ENCODE measurements at places on chromosomes 11 and 22.
A peak's percentile ranks its signal among the peaks of the same experiment; 100 is the strongest.

DNA sequence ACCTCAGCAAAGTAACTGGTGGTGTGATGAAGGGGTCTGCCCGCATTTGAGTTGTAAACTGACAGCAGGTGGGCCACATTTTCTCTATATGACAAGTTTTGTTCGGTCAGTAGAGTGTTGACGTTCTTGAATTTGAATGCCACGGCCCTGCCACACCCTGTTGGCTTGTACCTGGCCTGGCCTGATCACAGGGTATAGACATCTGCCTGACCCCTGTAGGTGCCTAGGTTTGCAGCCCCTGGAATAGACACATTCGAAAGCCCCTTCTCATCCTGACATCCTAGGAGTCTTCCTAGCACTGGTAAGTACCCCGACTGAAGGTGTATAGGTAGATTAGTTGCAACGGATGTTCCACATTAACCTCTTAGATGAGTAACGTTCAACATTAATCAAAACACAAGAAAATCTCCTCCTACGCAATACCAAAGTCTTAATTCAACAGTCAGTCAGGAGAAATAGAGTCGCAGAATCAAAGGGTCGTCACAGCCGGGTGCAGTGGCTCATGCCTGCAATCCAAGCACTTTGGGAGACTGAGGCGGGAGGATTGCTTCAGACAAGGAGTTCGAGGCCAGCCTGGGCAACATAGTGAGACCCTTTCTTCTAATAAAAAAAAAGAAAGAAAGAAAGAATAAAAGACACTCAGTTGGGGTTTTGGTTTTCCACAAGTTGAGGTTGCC is 43.6 kb upstream of the CD5 start:
- DNase-seq = no peak

DNA sequence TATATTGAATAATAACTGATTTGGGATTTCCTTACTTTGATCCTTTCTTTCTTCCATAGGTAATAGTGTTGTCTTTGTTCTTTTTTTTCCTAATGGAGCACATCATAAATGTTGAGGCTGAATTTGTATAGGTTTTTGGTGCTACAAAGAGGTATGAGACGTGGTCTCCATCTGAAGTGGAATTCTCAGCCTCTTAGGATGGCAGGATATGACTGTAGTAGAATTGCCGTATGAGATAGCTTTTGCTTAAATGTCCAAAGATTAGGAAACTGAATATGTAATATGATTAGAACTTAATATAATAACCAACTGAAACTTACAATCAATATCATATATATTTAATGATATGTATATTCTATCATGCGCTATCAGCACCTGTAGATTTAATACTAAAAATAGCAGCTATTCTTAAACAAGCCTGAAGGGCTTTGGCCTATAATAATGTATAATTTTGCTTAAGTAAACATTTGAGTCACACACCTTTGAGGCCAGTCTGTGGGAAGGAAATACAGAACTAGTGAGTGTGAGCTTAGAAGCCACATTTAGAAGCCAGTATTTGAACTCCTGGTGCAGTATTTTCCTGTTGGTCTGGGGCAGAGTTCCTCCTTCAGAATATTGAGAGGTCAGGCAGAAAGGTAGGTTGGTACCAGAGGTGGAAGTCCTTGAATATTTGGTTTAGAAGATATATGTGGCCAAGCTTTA is 62.6 kb downstream of the SWAP70 start:
- no peak for DNase-seq

GRCh38 chr11:13046637-13047570 is 37.8 kb downstream of the RASSF10 start:
- DNase-seq = no peak

GRCh38 chr22:34812631-34813030 is 253.3 kb upstream of the ISX start:
- peak; percentile 17 for DNase-seq

GRCh38 chr11:57307666-57308270 is 17.0 kb downstream of the TNKS1BP1 start:
- DNase-seq = no peak

GRCh38 chr22:48498526-48499331 is 1328.9 kb downstream of the BRD1 start:
- no peak for DNase-seq

GRCh38 chr11:16356057-16356760 is at the start of gene SOX6:
SOX6 (minus strand) TSS chr11:16356546; CDS start chr11:16341248, 15,298 bp downstream.
- no peak for DNase-seq

GRCh38 chr22:41915035-41915785 is at the start of gene SHISA8:
SHISA8 (minus strand) TSS chr22:41915074; CDS start chr22:41914667, 407 bp downstream.
- no peak for DNase-seq

DNA sequence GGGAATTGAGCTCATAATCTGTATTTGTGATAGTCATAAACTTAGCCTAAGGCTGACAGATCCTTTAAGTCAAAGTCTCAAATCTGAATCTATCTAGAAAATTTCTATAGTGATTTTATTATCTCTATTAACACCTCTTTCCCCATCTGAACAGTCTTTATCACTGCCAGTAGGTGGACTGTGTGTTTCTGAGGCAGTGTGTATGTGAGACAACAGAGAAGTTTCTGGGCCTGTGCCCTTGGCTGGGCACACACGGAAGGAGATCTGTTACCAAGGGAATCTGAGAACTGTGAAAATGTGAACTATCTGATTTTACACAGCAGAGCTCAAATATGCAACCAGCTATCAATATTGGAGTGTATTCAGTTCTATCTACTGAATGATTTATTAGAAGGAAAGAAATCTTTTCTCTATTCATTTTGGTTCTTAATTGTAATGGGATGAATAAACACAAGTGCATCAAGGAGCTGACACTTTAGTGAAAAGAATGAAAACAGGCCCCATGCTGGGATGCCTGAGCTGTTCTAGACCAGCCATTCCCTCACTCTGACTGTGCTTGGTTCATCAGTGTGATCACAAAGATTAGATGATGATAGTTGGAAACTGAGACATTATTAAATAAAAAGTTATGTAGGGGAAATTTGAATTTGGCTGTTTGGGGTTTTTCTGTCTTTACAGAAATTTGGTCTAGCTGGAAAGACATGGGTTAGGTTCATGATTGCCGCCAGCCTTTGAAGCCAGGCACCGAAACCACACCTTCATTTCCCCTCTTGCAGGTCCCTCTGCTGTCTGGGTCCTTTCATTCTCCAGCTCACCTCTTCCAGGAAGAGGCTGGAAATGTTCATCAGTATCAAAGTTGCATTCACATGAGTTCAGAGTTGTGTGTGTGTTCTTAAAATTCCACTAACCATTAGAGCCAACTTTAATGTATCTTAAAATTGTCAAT is 68.1 kb downstream of the LIF start:
- no peak for DNase-seq

GRCh38 chr11:36041988-36042611 is 98.2 kb downstream of the LDLRAD3 start:
- no peak for DNase-seq

GRCh38 chr11:11171854-11172253 is 181.2 kb downstream of the CSNK2A3 start:
- no peak for DNase-seq

DNA sequence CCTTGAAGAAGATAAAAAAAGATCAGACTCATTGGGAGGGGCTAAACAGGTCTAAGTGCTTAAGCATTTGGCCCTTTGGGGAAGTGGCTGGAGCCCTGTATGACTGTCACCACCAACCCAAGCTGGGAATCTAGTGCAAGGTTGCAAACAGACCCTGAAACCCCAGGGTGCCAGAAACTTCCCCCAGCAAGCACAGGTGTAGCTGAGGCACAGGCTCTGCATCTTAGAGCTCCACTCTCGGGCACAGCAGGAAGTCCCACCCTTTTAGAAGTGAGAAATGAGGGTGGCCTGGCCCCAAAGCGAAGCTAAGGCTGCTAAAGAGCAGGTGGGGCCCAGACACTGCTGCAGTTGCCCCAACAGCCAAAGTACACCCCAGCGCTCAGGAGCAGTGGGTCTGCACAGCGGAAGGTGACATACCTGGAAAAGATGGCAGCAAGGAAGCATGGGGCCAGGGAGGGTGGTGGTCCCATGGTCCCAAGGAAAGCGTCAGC is 5.8 kb upstream of the KDM2A start:
- DNase-seq = no peak

- DNase-seq = no peak
Measured at GRCh38 chr11:36380296-36381014, 84.4 kb downstream of the PRR5L start.

GRCh38 chr11:74634537-74634936 is 42.2 kb downstream of the POLD3 start:
- DNase-seq = no peak

DNA sequence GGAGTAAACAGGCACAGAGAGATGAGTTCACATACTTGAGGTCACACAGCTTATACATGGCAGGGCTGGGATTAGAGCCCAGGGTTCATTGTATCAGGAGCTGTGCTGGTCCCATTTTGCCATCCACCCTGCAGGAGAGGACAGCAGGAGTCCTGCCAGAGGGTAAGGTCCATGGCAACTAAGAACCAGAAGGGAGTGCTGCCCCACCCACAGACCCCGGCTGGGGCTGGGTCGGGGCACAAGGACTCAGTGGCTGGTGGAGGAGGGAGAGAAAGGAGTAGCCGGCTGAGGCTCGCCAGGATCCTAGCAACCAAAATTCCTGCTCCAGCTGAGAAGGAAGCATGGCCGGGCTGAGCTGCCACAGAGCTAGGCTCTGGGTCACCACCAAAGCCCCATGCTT is 25.9 kb upstream of the TP53I11 start:
- no peak for DNase-seq

DNA sequence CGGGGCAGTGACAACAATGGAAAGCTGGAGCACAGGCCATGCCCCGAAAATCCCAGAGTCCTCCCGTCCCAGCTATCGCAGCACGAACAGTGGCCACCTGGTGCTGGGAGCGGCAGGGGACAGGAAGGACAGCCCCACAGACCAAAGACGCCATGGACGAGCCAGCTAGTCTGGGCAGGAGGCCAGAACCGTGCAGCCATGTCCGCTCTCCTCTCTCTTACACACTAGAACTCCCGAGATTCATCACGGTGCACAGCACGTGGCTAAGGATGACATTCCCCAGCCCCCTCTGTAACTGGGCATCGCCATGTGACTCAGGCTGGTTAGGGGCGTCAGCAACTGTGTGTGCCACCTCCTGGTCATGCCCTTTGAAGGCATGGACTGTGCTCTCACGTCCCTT is 4.6 kb downstream of the CDPF1 start:
- DNase-seq = no peak

DNA sequence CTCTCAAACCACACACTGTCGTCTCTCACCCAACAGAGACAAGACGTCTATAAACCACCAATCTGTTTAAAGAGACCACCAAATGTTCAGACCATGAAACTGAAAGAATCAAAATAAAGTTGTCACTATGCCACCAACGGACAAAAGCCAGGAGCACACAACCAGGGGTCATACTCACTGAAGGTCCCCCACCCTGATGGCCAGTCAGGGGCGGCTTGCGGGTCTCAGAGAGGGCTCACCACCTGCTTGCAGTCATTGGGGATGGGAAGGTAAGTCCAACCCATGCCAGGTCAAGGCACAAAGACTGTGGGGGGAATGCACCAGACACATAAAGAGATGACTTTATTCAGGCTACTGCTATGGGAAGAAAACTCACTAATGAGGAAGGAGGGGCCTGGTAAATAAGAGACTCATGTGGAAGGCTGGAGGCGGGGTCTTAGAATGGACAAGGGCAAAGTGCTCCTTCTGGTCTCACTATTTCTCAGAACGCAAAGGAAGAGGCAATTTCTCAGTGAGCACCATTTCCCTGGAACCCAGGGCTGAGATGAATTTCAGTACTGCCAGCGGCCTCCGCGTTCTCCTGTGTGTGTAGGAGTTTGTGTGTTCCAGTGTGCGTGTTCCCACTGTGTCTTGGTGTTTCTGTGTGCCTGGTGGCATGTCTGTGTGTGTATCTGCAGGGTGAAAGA is 17.3 kb downstream of the SCARF2 start:
- no peak for DNase-seq

DNA sequence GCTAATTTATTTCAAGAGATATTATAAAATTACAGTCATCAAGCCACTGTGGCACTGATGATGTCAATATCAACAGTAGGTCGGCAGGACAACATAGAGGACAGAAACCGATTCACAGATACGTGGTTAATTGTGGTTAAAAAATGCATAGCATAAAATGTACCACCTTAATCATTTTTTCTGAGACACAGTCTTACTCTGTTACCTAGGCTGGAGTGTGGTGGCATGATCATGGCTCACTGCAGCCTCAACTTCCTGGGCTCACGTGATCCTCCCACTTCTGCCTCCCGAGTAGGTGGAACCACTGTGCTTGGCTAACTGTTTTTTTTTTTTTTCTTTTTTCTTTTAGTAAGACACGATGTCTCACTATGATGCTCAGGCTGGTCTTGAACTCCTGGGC is 21.0 kb upstream of the TOLLIP start:
- DNase-seq = no peak

DNA sequence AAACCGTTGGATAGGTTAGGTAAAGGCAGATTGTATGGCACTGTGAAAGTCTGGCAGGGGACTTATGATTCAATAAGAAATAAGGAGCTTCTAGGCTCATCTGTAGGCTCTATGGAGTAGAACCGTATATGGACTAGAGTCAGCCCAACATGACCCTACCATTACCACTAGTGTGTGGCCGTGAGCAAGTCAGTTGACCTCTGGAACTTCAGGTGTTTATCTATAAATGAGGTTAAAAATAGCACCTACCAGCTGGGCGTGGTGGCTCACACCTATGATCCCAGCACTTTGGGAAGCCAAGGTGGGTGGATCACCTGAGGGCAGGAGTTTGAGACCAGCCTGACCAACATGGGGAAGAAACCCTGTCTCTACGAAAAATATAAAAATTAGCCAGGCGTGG is 4.4 kb downstream of the HINFP start:
- DNase-seq = no peak

- no peak for DNase-seq
Measured at GRCh38 chr11:76601272-76601671, 69.3 kb downstream of the LRRC32 start.

DNA sequence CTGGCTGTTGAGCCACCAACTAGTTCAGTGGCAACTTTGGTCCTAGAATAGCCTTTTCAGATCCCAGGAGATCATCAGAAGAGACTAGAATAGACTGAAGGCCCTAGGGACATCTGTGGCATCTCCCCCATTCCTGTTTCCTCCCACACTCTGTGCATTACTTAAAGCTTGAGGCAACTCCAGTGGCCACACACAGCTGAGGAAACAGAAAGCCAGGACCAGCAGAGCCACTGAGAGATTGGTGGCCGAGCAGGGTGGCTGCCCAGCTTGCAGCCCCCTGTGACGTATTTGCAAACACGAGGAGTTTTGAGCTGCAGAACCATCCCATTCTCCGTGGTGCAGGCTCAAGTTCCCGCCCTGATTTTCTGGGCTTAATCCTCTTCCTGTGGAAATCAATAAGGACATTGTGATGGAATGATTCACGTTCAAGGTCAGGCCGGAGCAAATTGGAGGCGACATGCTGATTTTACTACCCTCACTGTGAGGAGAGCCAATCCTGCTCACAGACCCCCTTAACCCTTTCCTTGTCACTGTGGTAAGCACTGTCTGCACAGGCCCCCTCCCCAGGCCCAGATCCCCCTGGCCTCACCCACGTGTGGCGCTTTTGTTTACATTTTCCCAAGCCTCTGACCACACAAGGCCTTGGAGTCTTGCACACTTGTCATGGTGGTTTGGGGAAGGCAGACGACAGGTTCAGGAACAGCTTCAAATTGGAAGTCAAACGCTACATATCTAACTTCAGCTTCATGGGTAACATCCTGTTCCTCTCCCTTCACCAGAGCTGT is 69.1 kb upstream of the MYOD1 start:
- no peak for DNase-seq

- no peak for DNase-seq
Measured at GRCh38 chr11:10990160-10990559, 132.3 kb upstream of the ZBED5 start.

Measured in BJ (cell line).